Osteoblast (primary cell): ENCODE measurements at places on chromosomes 4 and X. TPM values are rescaled to one million over a fixed set of nuclear protein-coding genes. Genes with fewer than 3 reads are reported as not detected.
A peak's percentile ranks its signal among the peaks of the same experiment; 100 is the strongest.

The DCLK2 gene
- total RNA-seq = 11.6 and 13.6 TPM in 2 replicates

The SHOX gene
- total RNA-seq = 11.8 and 13.4 TPM in 2 replicates

DNA sequence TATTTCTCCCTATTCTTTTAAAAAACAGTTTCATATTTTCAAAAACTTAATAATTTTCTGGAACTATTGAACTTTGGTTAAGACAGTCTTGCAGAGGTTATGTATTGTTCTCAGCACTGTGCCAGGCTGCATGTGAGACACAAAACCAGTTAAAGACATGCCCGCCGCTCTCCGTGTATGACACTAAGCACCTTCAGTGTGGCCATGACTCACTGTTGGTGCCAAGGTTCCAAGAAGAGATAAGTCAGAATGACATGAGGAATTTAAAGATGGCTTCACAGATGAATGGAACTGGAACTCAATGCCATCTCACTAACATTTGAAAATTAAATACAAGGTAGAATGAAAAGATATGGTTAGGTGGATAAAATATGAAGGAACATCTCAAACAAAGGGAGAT is 525.5 kb upstream of the ZFP42 start:
- no peak for DNase-seq

The FGFR3 gene
- total RNA-seq = 0.29 and 0.36 TPM in 2 replicates

The XAGE2 gene
- not detected in 2 replicates for total RNA-seq

DNA sequence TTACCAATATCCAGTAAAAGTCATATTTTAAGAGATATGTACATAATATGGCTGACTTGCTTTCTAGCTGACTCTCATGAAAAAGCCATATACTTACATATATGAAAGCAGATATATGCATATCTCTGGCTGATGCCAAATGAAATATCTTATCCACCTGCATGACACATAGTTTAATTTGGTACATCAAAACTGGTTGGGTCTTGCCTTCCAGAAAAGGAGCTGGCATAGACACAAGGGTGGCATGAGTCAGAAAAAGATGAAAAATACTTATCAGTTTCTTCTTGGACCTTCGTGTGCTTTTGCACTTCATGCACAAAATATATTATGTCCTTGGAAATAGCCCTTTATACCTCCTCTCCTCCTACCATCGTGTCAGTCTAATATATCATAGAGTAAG is 32.1 kb downstream of the TIGD4 start:
- no peak for DNase-seq

- DNase-seq = no peak
Observed at GRCh38 chr4:150232029-150232428, 153.8 kb downstream of the DCLK2 start.

DNA sequence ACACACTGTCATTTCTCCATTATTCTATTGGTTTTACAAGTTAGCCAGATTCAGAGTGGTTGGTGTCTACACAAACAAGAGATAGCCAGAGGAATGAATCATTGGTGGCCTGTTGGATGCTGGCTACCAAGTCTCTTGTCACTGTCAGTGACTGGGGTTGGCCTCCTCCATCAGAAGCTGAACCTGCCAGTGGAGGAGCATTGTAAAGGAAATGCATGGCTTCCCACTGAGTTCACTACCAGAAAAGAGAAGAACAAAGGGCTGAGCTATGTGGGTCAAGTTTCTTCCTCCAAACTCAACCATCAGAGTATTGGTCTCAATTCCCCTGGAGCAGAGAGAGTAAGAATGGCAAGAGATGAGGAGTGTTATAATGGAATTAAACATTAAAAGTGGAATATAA is 26.5 kb upstream of the ANKRD50 start:
- DNase-seq = no peak

- DNase-seq = no peak
Observed at GRCh38 chr4:148286012-148286411, 156.2 kb downstream of the NR3C2 start.

The CXorf65 gene
- not detected in 2 replicates for total RNA-seq

The CSAG3 gene
- not detected in 2 replicates for total RNA-seq

DNA sequence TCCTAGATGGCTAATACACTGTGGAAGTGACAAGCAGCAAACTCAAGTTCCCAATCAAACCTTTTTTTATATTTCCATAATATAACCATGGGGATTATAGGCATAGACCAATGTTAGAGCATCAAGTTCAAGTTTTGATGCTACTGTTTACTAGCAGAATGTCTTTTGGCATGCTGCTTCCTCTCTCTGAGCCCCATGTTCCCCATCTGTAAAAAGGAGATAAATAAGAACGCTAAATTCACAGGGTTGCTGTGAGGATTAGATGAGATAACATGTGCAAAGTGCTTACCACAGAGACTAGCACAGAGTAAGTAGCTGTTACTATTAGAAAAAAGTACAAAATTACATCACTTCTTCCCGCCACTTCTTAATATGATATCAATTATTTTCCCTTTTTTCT is 18.0 kb downstream of the MBNL3 start:
- DNase-seq = no peak

- DNase-seq = no peak
Observed at GRCh38 chr4:149830823-149831222, 15.2 kb upstream of the IQCM start.

- no peak for DNase-seq
Observed at GRCh38 chrX:132967049-132967448, 8.6 kb upstream of the HS6ST2 start.

The MAGEA9B gene
- not detected in 2 replicates for total RNA-seq

The TCP11X2 gene
- total RNA-seq = not detected in 2 replicates

The FAM120C gene
- total RNA-seq = 8.0 TPM in 2 replicates

DNA sequence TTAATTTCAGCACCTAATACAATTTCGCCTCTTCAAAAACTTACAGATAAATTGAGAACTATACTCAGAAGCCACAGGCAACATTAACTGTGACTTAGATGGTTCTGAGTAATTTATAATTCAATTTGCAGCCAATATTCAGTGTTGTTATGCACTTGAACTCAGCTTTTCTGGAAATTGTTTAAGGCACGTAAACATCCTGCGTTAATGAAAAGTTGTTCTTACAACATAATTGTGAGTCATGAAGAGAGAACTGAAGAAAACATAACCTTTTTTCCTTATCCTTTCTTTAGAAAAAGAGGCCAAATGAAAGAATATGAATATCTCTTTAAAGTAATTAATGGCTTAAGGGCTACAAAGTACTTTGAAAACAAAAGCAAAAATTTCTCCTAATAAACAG is 16.6 kb upstream of the H2AZ1 start:
- DNase-seq = no peak

The FAM47E gene
- under 0.01 and 0.36 TPM in 2 replicates for total RNA-seq

- no peak for DNase-seq
Observed at GRCh38 chr4:138522366-138522765, 280.2 kb upstream of the SLC7A11 start.

DNA sequence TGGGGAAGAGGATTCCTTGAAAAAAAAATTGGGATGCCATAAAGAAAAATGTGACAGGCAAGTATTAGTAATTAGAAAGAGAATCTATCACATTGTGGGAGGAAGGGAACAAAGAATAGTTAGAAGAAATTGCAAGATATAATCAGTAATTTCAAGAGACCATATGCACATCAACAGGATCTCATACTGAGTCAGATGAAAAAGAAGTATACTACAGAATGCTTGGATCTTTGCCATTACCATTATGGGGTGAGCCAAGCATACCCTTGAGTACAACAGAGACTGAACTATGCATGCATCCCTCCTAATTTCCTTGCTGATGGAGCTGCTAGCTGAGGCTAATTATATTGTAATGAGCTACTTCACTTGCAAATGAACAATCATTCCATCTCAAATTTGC is 287.6 kb downstream of the PAPSS1 start:
- DNase-seq = no peak

DNA sequence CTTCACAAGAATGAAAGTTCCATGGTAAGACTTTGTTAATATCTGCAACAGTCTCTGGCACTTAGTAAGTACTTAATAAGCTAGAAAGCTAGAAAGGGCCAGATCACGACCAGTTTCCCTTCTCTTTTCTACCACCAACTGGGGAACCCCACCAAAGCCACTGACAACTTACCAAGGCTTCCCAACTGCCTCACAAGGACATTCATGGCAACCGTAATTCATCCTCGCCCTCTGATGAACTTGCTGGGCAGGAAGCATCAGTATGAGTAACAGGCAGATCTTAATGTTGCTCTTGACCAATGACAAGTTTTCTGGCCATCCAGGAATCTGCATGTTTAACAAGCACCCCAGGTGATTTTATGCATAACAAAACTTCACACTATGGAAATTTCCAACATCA is 23.2 kb upstream of the ZCCHC13 start:
- DNase-seq = no peak

GRCh38 chrX:10010686-10011085 is 43.5 kb downstream of the CLDN34 start:
- DNase-seq = no peak

DNA sequence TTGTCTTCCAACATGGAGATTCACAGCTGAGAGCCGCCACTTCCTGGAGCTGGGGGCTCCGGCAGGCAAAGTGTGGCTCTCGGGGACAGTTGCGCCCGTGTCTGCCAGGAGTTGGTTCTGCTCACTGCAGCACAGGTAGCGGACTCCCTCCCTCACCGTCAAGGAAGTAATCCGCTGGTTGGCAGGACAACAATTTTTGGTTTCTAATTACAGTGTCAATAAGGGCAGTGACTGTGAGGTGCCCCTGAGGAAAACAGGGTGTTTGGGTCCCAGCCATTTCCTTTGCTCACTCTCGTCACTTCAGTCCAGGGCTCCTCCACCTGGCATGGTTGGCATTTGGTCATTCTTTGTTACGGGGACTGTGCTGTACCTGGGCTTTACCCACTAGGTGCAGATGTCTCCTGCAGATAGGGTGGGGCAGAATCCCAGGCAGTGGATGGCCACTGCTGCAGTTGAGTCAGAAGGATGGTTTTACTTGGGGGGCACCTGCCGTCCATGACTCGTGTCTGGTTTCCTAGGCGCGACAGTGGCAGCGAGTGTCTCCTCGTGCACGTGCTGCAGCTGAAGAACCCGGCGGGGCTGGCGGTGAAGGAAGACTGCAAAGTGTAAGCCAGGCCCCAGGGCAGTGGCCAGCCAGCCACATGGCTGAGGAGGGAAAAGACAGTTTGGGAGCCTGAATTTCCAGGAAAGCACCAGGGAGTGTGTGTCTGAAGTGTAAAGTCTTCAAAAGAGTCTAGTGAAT is 32.1 kb upstream of the CLCN4 start:
- peak; percentile 73 for DNase-seq

The CLGN gene
- total RNA-seq = under 0.01 and 0.72 TPM in 2 replicates

- peak; percentile 49 for DNase-seq
Observed at GRCh38 chrX:31508338-31508737, 436.5 kb upstream of the FTHL17 start.

The CXCL6 gene
- 1.1 TPM in 1 of 2 replicates, not detected in the other for total RNA-seq

GRCh38 chr4:95508421-95508820 is 40.4 kb downstream of the UNC5C start:
- no peak for DNase-seq
